Effector CD4-positive, alpha-beta T cell (primary cell): ENCODE measurements at places on chromosomes 1 and 21.

DNA sequence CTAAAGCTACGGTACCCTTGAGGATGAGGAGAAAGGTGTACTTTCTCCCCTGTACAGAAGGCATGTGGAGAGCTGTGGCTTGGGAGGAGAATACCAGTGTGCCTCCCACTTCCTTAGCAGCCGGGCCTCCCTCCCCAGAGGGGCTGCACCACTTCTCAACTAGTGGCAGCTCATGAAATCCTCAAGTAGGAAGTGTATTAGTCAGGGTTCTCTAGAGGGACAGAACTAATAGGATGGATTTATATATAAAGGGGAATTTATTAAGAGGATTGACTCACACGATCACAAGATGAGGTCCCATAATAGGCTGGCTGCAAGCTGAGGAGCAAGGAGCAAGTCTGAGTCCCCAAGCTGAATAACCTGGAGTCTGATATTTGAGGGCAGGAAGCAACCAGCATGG, 53.1 kb upstream of the PPP2R5A start:
- DNase-seq: no peak

GRCh38 chr1:39046613-39047210, 20.6 kb downstream of the NDUFS5 start:
- DNase-seq: no peak

- no peak for DNase-seq
These were observed 106.3 kb downstream of the TGFB2 start for GRCh38 chr1:218451415-218451814.

- DNase-seq: no peak
These were observed 110.2 kb upstream of the IVNS1ABP start for GRCh38 chr1:185427264-185427663.

- no peak for DNase-seq
These were observed 26.0 kb downstream of the VAMP4 start for GRCh38 chr1:171715813-171716251.

DNA sequence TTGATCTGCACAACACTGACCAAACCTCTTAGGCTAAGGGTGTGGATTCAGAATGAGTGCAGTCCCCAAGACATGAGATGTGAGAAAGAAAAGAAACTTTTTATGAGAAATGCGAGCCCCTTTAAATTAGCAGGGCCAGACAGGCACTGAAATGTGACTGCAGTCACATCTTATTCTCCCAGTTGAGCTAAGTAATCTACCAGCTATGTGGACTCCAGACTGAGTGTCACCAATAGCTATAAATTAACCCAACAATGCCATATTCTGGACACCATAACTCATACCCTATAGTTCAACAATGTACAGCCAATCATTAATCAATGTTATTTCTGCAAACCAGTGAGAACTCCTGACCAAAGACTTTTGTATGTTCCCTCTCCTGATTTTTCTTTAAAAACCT, 153.2 kb downstream of the COQ8A start:
- DNase-seq: no peak

- DNase-seq: no peak
These were observed 41.5 kb upstream of the TSNAX start for GRCh38 chr1:231487019-231487418.

- DNase-seq: no peak
These were observed 44.9 kb upstream of the SCMH1 start for GRCh38 chr1:41286992-41287391.

GRCh38 chr1:62841587-62842169, 57.7 kb downstream of the ATG4C start:
- DNase-seq: peak; percentile 16

- DNase-seq: no peak
These were observed 305.7 kb downstream of the MATN1 start for GRCh38 chr1:30417701-30418046.

- no peak for DNase-seq
These were observed 8.5 kb downstream of the UBQLN4 start for GRCh38 chr1:156045076-156045475.

- peak; percentile 24 for DNase-seq
These were observed 1.2 kb downstream of the NIPAL3 start for GRCh38 chr1:24416666-24417391.

- no peak for DNase-seq
These were observed 72.8 kb downstream of the PTPRU start for GRCh38 chr1:29309075-29309474.

GRCh38 chr21:26614251-26614650, 41.2 kb upstream of the CYYR1 start:
- no peak for DNase-seq

- DNase-seq: no peak
These were observed 32.6 kb upstream of the RGS8 start for GRCh38 chr1:182716740-182717720.

- DNase-seq: no peak
These were observed 6.3 kb upstream of the GOLT1A start for GRCh38 chr1:204219971-204220616.

- no peak for DNase-seq
These were observed 64.9 kb downstream of the RGS13 start for GRCh38 chr1:192700834-192701271.

- DNase-seq: no peak
These were observed 99.3 kb downstream of the CDC42BPA start for GRCh38 chr1:227218870-227219573.

DNA sequence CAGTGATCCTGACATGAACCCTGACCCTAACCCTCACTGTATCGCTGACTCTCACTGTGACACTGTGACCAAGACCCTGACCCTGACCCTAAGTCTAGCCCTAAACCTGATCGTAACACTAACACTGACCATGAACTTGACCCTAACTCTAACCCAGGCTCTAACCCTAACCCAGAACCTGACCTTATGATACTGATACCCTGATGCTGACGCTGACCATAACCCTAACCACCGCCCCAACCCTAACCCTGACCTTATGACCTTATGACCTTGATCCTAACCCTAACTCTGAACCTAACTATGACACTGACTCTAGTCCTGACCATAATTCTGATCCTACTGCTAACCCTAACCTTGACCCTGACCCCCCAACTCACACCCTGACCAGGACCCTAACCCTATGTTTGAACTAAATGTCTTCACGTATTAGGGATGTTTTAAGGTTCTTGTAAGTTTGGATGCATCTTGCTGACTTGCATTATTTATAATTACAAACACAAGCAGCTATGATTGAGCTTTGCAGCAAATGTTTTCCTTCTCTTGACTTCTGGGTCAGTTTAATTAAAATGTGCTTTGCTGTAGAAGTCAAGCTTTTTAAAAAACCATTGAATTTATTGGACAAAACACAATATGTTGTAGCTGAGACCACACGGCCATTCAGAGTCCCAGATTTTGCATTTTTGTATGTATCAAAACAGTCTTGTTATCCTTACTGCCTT, 23.9 kb upstream of the PRSS38 start:
- DNase-seq: no peak

DNA sequence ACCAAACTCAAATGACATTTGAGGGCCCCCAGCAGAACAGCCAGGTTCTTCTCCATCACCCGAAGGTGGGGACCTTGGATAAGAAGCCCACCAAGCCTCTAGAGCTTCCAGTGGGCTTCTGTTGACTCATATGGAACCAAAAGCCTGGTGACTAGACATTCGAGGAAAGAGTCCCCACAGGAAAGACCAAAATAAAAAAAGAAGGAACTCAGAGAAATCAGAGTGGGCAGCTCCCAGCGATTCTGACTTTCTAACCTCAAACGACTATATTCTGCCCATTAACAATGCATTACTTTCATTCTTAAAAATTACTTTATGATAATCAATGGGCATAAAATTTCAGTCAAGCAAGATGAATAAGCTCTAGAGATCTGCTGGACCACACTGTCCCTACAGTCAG, 9.6 kb upstream of the CHIT1 start:
- DNase-seq: no peak

GRCh38 chr1:194164755-194165154, 978.3 kb upstream of the B3GALT2 start:
- DNase-seq: no peak

DNA sequence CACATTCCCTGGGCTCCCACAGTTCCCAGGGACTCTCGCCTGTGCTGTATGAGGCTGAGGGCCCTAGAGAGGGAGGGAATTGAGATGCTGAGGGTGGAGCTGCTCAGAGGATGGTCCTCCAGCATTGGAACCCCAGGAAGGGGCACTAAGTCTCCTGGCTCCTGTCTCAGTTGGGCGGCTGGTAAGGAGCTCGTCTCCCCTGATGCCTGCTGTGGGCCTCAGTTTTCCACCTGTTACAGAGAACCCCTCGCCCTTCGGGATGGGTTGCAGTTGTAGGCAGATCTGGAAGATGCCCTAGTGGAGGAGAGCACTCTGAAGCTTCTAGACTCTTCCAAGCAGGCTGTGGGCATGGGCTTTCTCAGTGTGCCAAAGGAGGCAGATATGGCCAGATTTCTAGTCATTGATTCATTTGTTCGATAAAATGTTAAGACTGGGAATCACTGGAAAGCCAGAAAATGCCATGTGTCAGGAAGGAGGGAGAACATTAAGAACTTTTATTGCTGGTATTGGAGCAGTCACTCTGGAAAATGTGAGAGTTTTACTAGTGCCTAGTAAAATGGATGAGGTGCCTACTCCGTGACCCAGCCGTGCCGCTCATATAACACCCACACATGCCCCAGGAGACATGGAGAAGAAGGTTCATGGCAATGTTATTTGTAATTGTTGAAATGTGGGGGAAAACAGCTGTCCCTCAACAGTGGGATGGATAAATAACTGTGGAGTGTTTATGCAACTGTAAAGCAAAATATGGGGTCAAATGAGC, 828 bp upstream of the MYBPH start:
- DNase-seq: no peak

DNA sequence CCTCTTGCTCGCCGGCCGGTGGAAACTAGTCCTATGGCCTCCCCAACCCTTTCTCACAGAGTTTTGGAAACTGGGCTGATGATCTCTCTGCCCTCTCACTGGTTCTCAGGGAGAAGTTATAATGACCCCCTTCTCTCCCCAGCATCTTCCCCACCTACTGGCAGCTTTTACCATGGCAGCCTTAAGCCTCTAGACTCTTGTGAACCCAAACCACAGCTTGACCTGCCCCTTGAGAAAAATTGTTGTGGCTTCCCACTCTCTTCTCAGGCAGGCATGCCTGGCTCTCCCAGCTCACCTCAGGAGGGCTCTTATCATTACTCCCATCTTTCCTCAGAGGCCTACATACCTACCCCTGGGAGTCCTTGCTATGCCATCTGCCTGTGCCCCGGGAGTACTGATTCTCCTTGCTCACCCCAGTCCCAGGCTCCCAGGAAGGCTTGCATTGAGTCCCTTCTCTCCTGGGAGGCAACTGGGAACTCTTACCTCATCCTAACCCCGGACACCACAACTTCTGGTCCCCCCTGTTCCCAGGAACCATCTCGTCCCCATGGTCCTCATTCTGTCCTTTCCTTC, 1.6 kb downstream of the NSUN4 start:
- DNase-seq: no peak
